ENCODE measurements at places on chromosomes 2 and 18. TPM values are rescaled to one million over a fixed set of nuclear protein-coding genes. Genes with fewer than 3 reads are reported as not detected.

DNA sequence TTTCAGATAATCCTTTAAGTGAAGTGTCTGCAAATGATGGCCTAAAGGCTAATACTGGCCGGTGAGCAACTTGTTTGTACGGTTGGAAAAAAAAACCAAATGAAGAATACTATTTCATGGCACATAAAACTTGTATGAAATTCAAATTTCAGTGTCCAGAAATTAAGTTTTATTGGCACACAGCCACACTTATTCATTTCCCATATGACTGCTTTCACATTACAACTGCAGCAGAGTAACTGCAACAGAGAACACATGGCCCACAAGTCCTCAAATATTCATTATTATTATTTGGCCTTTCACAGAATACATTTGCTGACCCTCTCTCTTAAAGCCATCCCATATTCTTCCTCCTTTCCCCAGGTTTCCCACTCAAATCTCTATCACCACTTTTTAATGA lies 1268.6 kb downstream of the LRP1B start:
- no peaks in the 10 kb centered on the region for H3K4me1 ChIP-seq
- H3K36me3 ChIP-seq, result no peaks in the 10 kb centered on the region
- peak; percentile 13 for DNase-seq
- H3K27me3 ChIP-seq, result no peaks in the 10 kb centered on the region

GRCh38 chr2:182540252-182540651 lies 113.4 kb upstream of the PDE1A start:
- no peaks in the 10 kb centered on the region for H3K4me1 ChIP-seq
- no peak overlapping the region for H3K27ac ChIP-seq
- H3K4me3 ChIP-seq, result no peak overlapping the region
- H3K36me3 ChIP-seq, result no peaks in the 10 kb centered on the region

DNA sequence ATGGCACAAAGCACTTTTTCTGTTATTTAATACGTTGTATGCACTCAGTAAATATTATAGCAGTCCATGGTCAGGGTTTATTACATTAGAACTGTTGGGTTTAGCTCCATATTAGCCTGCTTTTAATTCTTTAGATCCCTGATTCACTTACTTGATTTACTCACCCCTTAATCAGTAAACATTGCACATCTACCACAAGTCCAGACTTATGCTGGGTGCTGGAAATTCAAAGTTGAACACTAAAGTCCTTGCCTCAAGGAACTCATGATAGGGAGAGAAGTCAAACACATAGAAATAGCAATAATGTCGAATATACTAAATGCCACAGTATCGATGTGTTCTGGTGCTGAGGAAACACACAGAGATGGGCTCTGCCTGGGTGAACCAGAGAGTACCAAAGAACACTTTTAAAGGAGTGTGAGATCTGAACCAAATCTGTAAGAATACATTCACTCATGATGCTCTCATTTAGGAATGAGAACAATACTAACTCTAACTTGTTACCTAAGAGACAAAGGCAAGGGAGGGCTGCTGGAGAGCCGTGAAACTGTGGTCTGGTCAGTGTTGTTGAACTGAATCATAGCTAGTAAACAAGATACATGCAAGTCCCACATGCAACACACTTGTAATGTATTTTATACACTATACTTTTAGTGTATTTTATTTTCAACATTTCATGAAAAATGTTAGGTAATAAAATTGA lies 4.9 kb downstream of the STAT4 start:
- peaks cover under 1% of the 10 kb centered on the region for H3K4me1 ChIP-seq
- H3K27ac ChIP-seq, result no peak overlapping the region
- no peak overlapping the region for H3K4me3 ChIP-seq
- DNase-seq, result no peak
- no peaks in the 10 kb centered on the region for H3K27me3 ChIP-seq
- H3K36me3 ChIP-seq, result no peaks in the 10 kb centered on the region

DNA sequence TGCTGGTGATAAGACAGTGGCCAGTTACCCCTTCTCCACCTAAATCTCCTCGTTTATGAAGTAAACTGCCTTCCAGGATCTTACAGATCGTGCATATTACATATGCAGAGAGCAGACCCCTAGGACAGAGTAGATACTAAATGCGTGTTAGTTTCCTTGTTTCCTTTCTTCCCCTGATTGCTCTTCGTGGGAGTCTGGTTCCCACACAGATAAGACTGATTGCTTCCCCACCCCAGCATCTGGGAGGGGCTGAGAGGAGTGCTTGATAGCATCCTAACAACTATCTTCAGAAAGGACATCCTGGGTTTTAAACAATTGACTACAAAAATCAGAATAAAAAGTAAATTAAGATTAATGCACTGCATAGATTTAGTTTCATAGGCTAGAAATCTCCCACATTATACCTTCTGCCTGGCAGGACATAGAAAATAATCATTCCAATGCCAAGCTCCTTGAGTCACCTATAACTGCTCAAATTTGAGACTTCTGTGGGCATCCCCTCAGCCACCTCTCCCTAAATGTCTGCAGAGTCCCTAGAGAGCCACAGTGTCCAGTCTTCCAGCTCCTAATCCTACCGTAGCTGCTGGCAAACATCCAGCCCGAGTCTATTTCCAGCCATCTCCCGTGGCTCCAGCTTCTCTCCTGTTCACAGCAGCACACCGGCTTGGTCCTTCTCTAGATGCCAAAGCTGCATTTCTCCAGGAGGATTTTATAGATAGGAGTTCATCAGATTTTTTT lies 128.3 kb downstream of the LRRC30 start:
- no peak overlapping the region for H3K27ac ChIP-seq
- H3K36me3 ChIP-seq, result no peaks in the 10 kb centered on the region
- no peaks in the 10 kb centered on the region for H3K4me1 ChIP-seq
- DNase-seq, result no peak

DNA sequence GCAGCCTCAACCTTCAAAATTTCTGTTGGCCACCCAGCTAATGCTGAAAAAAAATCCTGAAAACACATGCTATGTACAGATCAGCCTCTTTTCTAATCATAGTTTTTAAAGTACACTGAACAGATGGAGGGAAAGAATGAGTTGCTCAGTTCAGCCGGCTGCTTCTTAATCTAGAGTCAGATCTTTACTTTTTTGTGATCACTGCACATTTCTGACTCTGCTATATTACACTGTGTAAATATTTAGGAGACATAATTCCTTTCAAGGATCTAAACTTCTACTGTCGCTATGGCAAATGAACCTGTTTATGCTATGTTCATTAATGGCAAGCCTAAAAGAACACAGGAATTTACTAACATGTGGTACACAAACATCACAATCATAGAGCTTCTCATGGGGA lies 114.2 kb downstream of the SRBD1 start:
- no peaks in the 10 kb centered on the region for H3K27me3 ChIP-seq
- H3K4me1 ChIP-seq, result peaks cover 4% of the 10 kb centered on the region
- no peak for DNase-seq
- H3K36me3 ChIP-seq, result no peaks in the 10 kb centered on the region

DNA sequence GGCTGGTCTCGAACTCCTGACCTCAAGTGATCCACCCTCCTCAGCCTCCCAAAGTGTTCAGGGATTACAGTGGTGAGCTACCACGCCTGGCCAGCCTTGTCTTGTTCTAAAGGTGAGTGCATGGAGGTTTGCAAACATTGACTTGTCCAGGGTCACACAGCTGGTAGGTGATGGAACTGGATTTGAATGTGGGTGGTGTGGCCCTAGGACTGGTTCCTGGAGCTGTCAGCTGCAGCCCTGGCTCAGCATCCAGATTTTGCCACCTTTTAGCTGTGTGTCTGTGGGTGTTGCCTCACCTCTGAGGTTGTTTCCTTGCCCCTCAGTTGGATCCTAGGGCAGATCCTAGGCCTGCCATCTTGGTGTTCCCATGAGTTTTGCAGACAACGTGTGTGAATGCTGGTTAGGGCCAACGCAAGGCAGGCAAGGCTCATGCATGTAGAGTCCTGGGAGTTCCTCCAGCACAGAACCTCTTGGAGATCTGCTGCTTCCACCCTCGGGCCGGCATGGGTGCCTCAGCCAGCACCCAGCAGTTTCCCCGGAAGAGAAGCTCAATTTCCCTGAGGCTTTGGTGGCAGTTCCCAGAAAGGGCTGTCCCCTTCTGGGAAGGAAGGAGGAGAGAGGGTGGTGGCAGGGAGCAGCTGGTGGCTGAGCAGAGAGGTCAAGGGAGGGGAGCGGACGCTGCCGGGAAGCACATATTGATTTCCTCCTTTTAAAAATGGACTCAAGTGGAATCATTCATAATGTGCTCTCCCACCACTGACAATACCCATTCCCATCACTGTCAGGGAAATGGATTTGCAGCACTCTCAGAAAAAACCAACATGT lies 127.6 kb upstream of the HS6ST1 start:
- peak; percentile 61 for DNase-seq
- H3K36me3 ChIP-seq, result no peaks in the 10 kb centered on the region
- H3K27ac ChIP-seq, result no peak overlapping the region
- H3K27me3 ChIP-seq, result no peaks in the 10 kb centered on the region

- H3K4me3 ChIP-seq, result no peak overlapping the region
- H3K27me3 ChIP-seq, result no peaks in the 10 kb centered on the region
- H3K4me1 ChIP-seq, result peaks cover 17% of the 10 kb centered on the region
- no peak for DNase-seq
- no peak overlapping the region for H3K27ac ChIP-seq
These were observed 13.5 kb downstream of the PPP1CB start for GRCh38 chr2:28764909-28765711.

DNA sequence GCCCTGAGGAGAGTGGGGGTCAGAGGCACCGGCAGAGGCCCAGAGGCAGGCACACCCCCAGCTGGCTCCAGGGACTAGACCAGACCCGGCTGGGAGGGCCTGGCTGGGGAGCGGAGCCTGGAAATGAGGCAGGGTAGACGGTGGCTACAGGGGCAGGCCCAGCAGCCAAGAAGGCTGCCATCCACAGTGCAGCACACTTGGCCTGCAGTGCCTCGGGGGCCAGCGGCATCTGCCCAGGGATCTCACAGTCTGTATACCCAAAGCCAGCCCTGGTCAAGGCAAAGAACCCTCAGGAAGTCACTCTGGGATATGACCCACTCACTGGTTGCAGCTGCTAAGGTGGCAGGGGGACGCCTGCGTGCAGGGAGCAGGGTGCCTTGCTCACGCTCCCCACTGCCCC lies 17.8 kb downstream of the PER2 start:
- no peak overlapping the region for H3K4me3 ChIP-seq
- H3K4me1 ChIP-seq, result peaks cover 14% of the 10 kb centered on the region
- no peaks in the 10 kb centered on the region for H3K36me3 ChIP-seq

- no peak for DNase-seq
- H3K4me1 ChIP-seq, result no peaks in the 10 kb centered on the region
- no peak overlapping the region for H3K4me3 ChIP-seq
These were observed 59.6 kb downstream of the VIL1 start for GRCh38 chr2:218478544-218478943.

- H3K36me3 ChIP-seq, result no peaks in the 10 kb centered on the region
- no peaks in the 10 kb centered on the region for H3K27me3 ChIP-seq
- no peak overlapping the region for H3K4me3 ChIP-seq
- H3K27ac ChIP-seq, result no peak overlapping the region
- no peaks in the 10 kb centered on the region for H3K4me1 ChIP-seq
These were observed 49.0 kb upstream of the TMEM18 start for GRCh38 chr2:726169-726568.

DNA sequence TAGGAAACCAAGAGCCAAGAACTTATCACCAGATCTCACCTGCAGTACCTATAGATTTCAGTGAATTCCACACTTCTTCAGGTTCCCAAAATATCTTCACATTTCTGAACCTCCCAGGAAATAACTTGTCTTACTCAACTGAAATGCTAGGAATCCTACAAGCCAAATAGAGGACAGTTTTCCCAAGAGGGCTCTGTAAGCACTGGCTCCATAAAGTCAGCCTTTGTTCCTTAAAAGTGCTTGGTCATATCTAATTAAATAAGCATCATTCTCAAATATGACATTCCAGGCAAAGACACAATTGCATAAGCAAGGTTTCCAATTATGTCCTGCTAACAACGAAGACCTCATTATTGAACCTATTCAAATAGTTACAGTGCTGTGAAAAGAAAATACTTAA lies 154.6 kb upstream of the MGAT5 start:
- H3K4me3 ChIP-seq, result no peak overlapping the region
- H3K27ac ChIP-seq, result no peak overlapping the region
- H3K27me3 ChIP-seq, result no peaks in the 10 kb centered on the region

GRCh38 chr2:88481691-88482336 lies 29.3 kb upstream of the FOXI3 start:
- H3K4me1 ChIP-seq, result no peaks in the 10 kb centered on the region
- H3K4me3 ChIP-seq, result no peak overlapping the region
- no peaks in the 10 kb centered on the region for H3K27me3 ChIP-seq
- no peak overlapping the region for H3K27ac ChIP-seq
- peak; percentile 42 for DNase-seq

DNA sequence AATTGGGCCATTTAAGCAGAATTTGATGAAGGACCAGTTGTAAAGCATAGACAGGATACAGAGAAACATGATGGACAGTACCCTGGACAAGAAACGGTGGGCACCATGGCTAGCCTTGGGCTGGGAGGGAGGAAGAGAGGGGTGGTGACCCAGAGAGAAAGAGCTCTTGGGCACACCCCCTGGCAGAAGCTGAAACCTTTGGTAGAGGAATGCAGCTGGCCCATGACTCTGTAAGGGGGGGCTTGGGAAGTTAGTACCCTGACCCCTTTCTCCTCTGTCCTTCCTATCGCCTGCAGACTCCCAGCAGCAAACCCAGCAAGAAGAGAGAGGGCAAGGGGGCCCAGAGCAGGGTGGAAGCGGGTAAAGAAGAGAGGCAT lies 32.6 kb downstream of the MRPL44 start:
- DNase-seq, result no peak
- no peaks in the 10 kb centered on the region for H3K27me3 ChIP-seq
- no peak overlapping the region for H3K27ac ChIP-seq
- H3K4me1 ChIP-seq, result no peaks in the 10 kb centered on the region

DNA sequence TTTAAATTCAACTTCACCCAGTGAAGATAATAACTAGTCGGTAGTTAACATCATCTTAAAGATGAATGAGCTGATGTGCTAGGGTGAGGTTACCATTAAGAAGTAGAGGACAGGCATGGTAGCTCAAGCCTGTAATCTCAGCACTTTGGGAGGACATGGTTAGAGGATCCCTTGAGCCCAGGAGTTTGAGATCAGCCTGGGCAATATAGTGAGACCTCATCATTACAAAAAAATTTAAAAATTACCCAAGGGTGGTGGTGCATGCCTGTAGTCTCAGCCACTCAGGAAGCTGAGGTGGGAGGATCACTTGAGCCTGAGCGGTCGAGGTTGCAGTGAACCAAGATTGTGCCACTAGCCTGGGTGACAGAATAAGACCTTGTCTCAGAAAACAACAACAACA lies 4.7 kb downstream of the GALNT5 start:
- no peaks in the 10 kb centered on the region for H3K27me3 ChIP-seq
- H3K36me3 ChIP-seq, result no peaks in the 10 kb centered on the region
- no peak overlapping the region for H3K27ac ChIP-seq
- no peak overlapping the region for H3K4me3 ChIP-seq

GRCh38 chr18:47601581-47602272 lies 328.7 kb downstream of the SMAD2 start:
- no peak for DNase-seq
- H3K36me3 ChIP-seq, result no peaks in the 10 kb centered on the region
- H3K27ac ChIP-seq, result no peak overlapping the region
- no peaks in the 10 kb centered on the region for H3K4me1 ChIP-seq
- no peaks in the 10 kb centered on the region for H3K27me3 ChIP-seq

B3GNT2 gene
- 33.0 TPM for total RNA-seq

GCKR gene
- total RNA-seq, result 0.37 TPM

GYPC gene
- 74.0 TPM for total RNA-seq

VAMP5 gene
- 58.2 TPM for total RNA-seq

MDH1B gene
- 0.52 TPM for total RNA-seq

ZFP36L2 gene
- 72.2 TPM for total RNA-seq

G6PC2 gene
- total RNA-seq, result not detected

DCDC2C gene
- not detected for total RNA-seq

CAPN14 gene
- total RNA-seq, result 0.26 TPM

ACMSD gene
- total RNA-seq, result not detected
